Mucosa of descending colon (tissue), 3 donors: ENCODE measurements at places on chromosomes 5 and 9. TPM values are rescaled to one million over a fixed set of nuclear protein-coding genes. Genes with fewer than 3 reads are reported as not detected.

The ANKRD18A gene
- total RNA-seq = 5.9 TPM

The SLC12A7 gene
- 80.5 TPM for total RNA-seq

DNA sequence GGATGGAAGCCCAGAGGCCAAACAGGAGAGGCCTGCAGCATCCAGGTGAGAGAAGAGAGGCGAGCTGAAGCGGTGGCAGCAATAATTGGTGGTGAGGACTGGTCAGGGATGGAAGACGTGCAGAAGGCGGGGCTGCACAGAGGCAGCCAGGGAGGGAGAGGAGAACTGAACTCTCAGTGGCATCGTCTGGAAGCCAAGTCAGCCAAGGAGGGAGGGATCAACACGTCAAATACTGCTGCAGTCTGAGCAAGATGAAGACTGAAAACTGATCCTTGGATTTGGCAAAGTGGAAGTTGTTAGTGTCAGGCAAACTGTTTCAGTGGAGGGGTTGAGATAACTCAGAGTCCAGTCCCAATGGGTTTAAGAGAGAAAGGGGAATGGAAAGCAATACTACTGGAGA lies 145.4 kb downstream of the CDK5RAP2 start:
- DNase-seq = peak; percentile 23

- DNase-seq = no peak
Measured at GRCh38 chr5:10689391-10690081, 71.5 kb downstream of the DAP start.

DNA sequence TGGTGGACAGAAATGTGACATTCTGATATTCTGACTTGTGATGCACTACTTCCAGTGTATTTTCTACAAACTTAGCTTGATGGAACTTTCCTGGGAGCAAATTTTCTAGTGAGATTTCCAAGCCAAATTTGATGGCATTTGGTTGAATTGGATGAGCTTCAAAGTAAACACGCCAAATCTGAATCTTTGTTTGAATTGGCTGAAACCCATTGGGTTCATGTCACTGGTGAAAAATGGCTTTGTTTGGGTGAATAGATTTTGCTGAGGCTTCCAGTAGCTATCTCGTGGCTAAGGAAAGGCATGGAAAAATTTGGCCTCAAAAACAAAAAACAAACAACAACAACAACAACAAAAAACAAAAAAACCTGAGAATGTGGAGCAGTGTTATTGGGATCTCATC lies 271.1 kb upstream of the RPS23 start:
- no peak for DNase-seq

- no peak for DNase-seq
Measured at GRCh38 chr5:175652741-175653663, 4.9 kb upstream of the HRH2 start.

- DNase-seq = no peak
Measured at GRCh38 chr5:98268162-98268860, 505.2 kb upstream of the RGMB start.

- no peak for DNase-seq
Measured at GRCh38 chr5:136453986-136454758, 88.8 kb upstream of the TRPC7 start.

GRCh38 chr9:135970128-135970815 lies 9.1 kb upstream of the UBAC1 start:
- no peak for DNase-seq

- no peak for DNase-seq
Measured at GRCh38 chr9:115250621-115251032, 132.7 kb upstream of the TNC start.

DNA sequence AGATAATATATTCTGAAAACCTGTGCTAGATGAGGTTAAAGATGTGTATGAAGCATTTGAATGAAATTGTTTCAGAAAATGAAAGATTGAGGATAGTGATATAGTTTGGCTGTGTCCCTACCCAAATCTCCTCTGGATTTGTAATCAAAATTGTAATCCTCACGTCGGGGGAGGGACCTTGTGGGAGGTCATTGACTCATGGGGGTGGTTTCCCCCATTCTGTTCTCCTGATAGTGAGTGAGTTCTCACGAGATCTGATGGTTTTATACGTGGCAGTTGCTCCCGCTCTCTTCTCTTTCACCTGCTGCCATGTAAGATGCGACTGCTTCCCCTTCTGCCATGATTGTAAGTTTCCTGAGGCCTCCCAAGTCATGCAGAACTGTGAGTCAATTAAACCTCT lies 2.0 kb upstream of the TEX48 start:
- no peak for DNase-seq

DNA sequence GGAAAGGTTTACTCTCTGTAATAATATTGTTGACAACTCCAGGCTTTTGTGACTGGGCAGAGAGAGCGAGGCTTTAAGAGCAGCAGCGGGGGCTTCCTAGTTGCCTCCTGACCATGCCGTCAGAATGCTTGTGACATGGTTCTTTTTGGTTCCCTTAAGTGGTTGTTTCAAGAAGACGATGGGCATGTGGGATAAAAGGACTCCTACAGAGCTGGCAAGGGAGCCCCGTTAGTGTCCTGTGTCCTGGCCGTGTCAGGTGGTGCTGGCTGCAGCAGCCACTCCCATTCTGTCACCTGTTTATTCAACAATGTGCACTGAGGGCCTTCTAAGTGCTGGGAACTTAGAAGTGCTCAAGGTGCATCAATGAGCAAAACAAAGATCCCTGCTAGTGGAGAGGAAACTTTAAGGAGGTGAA lies 19.7 kb downstream of the LCP2 start:
- no peak for DNase-seq

DNA sequence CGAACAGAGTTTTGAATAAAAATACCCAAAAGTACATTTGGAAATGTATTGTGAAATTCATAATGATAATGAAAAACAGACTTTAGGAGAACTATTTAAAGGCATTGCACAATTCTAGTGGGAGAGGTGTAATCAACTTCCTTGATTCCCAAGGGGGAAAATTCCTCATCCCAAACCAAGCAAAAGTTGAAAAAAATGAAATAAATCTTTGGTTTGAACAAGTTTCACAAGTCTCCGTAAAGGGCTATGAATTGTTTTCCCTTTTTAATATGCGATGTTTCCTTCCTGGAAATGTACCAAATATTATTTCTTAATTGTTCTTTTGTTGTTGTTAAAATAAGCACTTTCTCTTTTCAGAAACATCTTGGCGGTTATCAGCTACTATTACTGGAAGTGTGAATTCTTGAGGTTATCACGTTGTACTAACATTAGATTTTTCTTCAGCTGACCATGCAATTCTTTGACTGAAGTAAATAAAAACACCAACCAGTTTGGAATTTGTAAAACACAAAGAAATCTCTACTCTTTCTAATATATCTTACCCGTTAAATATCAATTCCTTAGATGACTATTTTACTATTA lies 59.3 kb downstream of the SVEP1 start:
- no peak for DNase-seq

GRCh38 chr9:124414612-124415011 lies 630 bp downstream of the PSMB7 start:
- DNase-seq = no peak

DNA sequence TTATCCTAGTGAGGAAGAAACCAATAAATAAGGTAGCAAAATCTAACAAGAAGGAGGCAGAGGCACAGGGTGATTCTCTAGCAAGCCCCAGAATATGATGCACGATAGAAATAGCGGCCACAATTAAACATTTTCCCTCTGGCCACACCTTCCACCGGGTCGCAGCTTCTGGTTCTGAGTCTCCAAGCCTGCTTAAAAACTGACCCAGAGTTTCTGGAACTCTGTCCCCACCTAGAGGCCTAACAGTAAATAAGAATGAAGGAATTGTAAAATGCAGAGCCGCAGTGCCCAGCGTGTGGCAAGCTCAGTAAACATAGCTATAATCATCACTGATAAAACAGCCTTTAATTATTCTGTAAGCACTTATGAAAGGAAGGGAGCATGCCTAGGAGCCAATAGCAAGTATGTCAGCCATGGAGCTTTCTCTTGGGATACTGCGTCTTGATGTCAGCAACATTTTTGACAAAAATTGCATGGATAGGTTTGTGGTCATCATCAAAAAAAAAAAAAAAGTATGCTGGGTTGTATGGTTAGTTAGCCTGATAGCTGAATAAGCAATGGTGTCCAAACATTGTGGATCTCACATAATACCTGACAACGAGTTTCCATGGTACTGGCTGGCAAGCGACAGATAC lies 465.5 kb downstream of the DNAH5 start:
- peak; percentile 3 for DNase-seq

- DNase-seq = no peak
Measured at GRCh38 chr9:123825342-123826060, 104.4 kb downstream of the DENND1A start.
